Right ventricle myocardium inferior (tissue), 1 donor: ENCODE measurements at places on chromosomes 11 and 22. TPM values are rescaled to one million over a fixed set of nuclear protein-coding genes. Genes with fewer than 3 reads are reported as not detected.
A peak's percentile ranks its signal among the peaks of the same experiment; 100 is the strongest.

DNA sequence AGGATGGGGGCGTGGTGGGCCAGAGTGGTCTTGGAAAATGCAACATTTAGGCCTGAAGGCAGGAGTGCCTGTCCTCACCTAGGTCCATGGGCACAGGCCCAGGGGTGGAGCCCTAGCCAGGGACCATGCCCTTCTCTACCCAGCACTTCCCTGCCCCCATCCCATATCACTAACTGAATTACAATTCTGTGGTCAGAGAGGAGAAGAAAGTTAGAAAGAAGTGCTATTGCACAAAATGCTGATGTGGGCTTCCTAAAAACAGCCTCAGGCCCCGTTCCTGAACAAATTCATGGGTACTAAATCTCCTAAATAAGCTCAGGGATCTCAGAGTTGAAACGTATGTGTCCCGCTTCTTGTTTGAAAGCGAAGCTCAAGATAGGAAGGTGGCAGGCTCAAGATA lies 3.5 kb upstream of the ASRGL1 start:
- DNase-seq = no peak

TSG101 gene
- total RNA-seq = 62.6 TPM

DNA sequence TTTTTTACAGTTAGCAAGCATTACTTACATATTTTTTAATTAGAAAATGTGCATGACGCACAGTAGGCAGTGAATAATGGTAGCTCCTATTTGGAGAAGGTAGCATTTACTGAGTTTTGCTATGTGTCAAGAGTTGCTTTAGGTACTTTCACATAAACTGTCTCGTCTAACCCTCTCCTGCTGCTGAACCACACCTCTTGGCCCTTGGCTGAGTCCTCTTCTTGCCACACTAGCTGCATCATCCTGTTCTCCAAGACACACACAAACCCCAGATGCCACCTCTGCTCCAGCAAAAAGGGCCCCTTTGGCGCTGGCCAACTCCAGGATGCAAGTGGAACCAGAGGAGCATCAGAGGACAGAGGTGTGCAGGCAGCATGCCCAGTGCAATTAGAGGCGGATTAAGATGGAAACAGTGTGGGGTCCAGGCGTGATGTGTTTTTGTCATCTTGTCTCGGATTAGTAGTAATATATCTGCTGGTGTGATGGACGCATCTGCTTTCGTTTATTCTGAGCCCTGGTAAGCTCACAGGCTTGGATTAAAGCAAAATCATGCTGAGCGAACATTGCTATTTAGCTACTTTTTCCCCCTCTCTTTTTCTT lies 367.0 kb upstream of the CADM1 start:
- no peak for DNase-seq

HTATIP2 gene
- total RNA-seq = 23.4 TPM

GRCh38 chr11:50037251-50037650 lies 4.6 kb downstream of the OR4C45 start:
- DNase-seq = no peak

SEPTIN3 gene
- 0.08 TPM for total RNA-seq

GRCh38 chr11:101706541-101706940 lies 122.7 kb upstream of the TRPC6 start:
- no peak for DNase-seq

SUSD2 gene
- total RNA-seq = 2.8 TPM

GRCh38 chr11:10366568-10367331 lies 61.9 kb downstream of the ADM start:
- peak; percentile 82 for DNase-seq

DNA sequence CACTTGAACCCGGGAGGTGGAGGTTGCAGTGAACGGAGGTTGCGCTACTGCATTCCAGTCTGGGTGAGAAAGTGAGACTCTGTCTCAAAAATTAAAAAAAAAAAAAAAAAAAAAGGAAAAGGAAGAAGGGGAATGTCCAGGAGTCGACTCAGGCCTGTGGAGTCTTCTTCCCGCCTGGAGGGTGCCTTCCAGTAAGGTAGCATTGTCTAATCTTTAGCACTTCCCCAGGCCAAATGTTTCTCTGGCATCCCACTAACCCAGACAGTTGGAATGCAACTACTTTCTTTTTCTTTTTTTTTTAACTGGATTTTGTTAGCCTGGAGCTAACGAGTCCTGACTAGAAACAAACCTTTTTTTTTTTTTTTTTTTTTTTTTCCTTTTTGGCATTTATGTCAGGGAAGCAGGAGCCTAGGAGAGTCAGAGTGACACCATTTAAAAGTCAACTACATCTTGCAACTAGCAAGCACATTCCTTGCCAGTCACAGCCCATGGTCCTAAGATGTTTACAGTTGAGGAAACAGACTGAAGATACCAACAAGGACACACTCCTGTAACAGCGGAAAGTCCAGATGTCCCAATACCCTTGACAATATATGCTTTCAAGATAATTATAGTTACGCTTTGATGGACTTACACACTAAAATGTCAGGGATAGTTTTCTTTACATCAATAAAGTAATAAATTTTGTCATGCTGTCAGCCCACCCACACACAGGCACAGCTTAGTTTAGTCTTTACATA lies 10.6 kb downstream of the PLET1 start:
- no peak for DNase-seq

LMO2 gene
- total RNA-seq = 7.2 TPM

- DNase-seq = peak; percentile 76
Observed at GRCh38 chr11:57515332-57516060, at the start of gene SLC43A1. SLC43A1 (minus strand) TSS chr11:57515702; CDS start chr11:57514111, 1,591 bp downstream.

DNA sequence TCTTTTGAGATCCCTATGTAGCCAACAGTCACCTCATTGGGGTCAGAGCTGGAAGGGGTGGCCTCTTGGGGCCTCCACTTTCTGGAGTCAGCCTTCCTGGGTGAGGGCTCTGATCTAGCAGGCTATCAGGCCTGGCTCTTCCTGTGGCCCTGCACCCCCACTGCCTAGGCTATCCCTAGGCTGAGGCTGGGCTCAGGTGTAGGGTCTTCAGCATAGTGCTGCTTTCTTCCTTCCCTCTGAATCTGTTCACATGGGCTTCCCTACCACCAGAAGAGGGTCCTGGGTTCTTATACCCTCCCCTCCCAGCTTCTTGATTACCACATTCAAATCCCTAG lies 456 bp upstream of the SPI1 start:
- no peak for DNase-seq

DNA sequence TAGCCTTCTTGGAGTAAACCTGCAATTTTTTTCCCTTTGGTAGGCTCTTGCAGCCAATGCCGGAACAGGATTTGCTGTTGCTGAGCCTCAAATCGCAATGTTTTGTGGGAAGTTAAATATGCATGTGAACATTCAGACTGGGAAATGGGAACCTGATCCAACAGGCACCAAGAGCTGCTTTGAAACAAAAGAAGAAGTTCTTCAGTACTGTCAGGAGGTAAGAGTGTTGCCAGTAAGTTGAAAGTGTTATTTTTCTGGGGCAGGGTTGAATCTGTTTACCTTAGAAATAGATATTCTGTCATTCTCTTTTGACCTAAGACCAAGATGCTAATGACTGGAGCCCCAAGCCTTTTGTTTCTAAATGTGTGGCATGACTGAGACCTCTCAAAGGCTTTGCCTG lies 39.7 kb downstream of the APLP2 start:
- DNase-seq = no peak

SLC43A3 gene
- 22.4 TPM for total RNA-seq

- DNase-seq = no peak
Observed at GRCh38 chr22:46661221-46661851, 41.1 kb downstream of the GRAMD4 start.

GRCh38 chr22:28594797-28595462 lies 84.7 kb downstream of the TTC28 start:
- no peak for DNase-seq

TPST2 gene
- 29.1 TPM for total RNA-seq

- no peak for DNase-seq
Observed at GRCh38 chr11:92789761-92790160, 179.7 kb upstream of the MTNR1B start.

DNA sequence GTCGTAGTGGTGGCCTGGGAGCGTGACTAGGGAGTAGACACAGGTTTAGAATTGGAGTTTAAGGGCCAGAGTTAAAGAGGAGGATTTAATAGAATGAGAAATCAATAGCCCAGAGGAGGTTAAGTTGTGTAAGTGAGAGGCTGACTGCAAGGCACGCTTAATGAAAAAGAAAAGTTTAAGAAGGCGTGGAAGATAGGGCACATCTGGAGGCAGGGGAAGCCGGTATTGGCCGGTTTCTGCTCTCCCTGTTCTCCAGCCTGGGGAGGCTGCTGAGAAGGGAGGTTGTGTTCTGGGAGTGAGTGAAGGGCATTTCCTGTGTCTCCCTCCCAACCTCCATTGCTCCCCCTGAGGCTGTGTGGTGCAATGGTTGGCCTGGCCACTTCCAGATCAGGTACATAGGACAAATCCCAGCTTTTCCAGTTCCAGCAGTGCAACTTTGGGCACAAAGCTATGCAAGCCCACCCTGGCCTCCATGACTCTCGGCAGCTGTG lies 6.3 kb downstream of the GRIK4 start:
- DNase-seq = no peak

- no peak for DNase-seq
Observed at GRCh38 chr11:112958670-112959069, 2.5 kb upstream of the NCAM1 start.

DNA sequence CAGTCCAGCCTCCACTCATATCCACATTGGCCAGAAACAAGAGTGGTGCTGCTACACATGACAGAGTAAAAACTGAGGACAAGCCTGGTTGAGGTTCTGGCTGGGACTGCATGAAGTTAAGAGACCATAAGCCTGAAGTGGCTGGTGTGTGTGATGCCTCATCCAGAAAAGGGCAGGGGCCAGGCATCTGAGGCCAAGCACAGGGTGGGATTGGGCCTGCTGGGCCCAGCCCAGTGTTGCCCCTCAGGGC lies 25.3 kb downstream of the ARVCF start:
- peak; percentile 40 for DNase-seq

ZNF408 gene
- 6.0 TPM for total RNA-seq

NOX4 gene
- total RNA-seq = 1.5 TPM

FAM181B gene
- 0.08 TPM for total RNA-seq

GRCh38 chr11:15747671-15748070 lies 608.7 kb downstream of the SOX6 start:
- no peak for DNase-seq

DNA sequence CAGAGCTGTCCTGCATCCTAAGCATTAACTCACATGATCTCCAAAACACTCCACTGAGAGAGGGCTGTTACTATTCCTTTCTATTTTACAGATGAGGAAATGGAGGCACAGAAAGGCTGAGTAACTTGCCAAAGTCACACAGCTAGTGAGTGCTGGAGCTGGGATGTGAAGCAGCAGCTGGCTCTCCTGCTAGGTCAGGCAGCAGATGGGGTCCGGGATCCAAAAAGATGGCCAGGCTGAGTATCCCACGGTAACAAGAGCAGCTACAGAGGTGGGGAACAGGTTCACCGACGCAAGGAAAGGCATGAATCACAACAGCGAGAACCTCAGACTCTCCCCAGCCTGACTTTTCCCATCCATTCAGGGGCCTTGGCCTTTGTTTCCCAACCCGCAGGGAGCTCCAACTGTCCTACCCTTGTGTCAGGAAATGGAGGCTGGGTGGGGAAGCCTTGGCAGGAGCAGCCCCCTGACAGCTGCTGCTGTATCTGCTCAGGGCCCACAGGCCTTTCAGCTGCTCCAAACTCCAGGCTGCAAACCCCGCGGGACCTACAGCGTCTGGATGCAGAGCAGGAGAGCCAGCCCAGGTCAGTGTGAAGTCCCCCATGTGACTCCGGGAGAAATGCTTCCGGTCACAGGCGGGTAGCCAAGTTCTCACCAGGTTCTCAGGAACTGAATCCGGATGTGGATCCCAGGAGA lies 29.5 kb downstream of the DKK3 start:
- DNase-seq = peak; percentile 93

DNA sequence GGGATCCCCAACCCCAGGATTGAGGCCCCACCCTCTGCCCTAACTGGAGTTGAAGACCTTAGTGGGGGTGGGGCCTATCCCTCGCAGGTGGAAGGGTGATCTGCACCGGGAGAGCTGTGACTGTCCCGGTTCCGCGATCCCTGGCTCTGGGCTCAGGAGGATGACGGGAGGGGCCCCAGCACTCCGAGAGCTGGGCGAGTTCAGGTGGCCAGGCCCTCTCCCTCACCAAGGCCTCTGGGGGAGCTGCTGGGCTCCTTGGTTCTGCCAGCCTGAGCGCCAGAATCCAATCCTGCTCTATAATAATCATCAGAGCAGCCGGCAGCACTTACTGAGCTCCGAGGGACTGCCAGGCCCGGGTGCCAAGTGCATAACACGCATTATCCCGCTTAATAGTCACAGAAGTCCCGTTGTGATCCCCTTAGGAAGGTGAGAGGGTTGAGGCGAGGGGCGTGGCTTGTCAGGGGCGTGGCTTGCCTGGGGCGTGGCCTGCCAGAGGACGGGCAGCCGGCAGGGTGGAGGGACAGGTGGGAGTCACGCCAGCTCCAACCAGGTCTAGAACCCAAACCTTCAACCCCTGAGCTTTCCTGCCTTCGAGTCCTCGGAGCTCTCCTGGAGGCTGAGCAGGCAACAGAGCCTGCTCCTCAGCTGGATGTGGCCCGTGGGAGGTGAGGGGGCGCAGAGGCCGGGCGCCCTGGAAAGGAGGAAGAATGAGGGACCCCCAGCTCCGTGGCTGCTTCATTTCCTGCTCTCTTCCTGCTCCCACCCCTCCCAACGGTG lies 7.3 kb upstream of the SYT7 start:
- no peak for DNase-seq

DNA sequence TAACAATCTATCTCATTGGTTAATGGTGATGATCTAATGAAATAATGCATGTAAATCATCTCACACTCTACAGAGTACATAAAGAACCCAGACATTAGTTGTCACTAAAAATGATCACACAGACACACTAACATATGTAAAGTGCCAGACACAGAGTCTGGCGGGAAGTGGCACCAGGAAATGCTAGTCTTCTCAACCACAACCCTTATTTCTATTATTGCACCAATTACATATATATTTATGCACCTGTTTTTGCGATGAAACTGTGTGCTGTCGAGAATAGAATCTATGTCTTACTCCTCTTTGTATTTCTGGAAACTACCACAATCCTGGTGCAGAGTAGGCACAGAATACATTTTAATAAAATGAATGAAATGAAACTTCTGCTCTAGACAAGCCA lies 25.9 kb upstream of the POU2AF3 start:
- DNase-seq = no peak

DNA sequence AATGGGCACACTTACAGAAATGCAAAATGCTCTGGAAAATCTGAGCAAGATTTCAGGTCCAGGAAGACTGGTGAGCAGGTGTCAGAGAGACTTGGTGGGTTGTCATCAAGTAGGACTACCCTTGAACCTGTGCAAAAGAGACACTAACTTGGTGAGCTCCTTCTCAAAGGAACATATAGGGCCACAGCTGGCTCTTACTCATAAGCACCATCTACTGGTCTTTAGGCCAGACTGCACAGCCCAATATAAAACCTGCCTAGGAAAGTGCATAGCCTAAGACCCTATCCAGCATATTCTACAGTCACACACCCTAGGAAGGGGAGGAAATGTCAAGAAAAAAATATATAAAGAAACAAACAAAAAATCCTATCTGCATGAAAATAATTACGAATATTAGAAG lies 18.2 kb upstream of the OR10W1 start:
- DNase-seq = no peak

FANCF gene
- total RNA-seq = 4.8 TPM

GRCh38 chr22:26983311-26983710 lies 325.9 kb downstream of the MIAT start:
- DNase-seq = no peak
